Inflammatory macrophage treated with lipopolysaccharide for 1 hour (primary cell): ENCODE measurements at places on chromosomes 12 and 14.

GRCh38 chr14:74804219-74804825, 41.2 kb downstream of the YLPM1 start:
- no peak for DNase-seq

GRCh38 chr12:25959071-25959961, 834 bp downstream of the RASSF8 start:
- peak; percentile 57 for DNase-seq

DNA sequence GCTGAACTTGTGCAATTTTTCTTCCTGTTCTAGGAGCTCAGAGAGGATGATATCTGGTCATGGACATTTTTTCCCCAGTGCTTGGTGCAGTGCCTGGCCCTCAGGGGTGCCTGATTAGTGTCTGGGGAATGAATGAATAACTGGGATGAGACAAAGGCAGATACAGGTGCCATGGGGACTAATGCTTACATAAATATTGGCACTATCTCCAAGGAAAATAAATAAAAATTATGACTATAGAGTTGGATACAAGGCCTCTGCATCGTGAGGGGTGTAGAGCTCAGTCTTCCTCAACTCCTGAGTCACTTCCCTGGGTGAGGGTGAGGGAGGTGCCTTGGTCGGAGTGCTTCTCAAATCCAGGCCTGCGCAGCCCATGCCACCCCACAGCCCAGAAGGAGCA, 188.6 kb downstream of the KCNA5 start:
- no peak for DNase-seq

DNA sequence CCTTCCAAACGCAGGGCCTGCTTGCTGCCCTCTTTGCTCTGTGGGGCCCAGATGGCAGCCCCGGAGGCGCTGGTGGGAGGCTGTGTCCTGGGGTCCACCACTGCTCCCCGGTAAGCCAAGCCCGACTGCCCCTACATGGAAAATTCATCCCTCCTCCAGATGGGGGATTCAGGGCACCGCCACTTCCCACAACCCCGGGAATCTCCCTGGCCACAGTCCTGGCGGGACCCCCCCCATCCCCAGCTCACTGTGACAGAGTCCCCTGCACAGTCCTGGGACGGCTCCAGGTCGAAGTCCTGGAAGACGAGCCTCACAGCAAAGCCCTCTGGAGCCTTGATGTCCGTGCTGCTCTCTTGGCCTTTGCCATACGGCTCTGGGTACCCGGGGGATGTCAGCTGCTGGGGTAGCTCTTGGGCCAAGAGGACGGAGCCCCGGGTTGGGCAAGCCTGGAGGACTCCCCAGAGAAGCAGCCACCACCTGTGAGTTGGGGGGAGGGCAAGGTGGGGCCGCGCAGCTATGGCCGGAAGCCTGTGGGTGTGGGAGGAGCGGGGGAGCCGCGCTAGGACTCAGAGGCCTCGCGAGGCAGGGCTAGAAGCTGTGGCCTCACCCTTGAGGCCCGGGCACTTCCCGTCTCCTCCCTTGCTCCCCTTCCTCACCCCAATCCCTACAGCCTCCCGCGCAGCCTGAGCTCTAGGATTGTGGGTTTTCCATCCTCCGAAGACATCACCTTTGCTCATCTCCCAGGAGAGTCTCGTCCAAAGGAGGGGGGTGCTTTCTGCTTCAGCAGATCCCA, 815 bp downstream of the C1RL start:
- peak; percentile 44 for DNase-seq

DNA sequence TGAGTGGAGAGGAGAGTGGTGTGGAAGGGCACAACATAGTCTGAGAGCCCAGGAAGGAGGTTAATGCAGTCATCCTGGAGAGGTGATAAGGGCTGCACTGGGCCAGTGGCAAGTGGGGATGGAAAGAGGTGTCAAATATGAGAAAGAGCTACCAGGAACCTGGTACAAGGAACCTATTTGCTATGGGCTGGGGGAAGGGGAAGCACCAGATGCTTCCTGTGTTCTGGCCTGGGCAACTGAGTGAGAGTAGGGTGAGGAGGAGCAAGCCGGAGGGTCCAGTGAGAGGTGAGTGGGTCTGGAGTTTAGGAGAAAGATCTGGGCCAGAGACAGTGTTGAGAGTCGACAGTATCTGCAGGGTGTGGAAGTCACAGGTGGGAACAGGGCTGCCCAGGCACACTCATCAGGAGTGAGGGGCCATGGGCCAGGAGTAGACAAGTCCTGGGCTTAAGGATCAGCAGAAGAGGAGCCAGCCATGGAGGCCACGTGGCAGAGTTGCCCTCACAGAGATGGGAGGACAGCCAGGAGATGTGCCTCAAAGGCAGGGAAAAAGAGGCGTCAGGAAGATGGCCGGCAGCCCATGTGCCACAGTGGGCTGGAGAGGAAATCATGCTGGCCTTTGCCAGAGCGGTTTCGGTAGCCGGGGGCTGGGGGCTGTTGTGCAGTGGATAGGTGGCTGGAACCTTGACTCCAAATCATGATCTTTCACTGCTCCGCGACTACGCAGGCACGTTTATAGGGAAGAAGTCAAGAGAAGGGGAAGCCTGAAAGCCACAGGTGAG, 2.9 kb upstream of the AQP6 start:
- no peak for DNase-seq

- DNase-seq: no peak
These were observed 1402.0 kb upstream of the SEL1L start for GRCh38 chr14:82935691-82936090.

DNA sequence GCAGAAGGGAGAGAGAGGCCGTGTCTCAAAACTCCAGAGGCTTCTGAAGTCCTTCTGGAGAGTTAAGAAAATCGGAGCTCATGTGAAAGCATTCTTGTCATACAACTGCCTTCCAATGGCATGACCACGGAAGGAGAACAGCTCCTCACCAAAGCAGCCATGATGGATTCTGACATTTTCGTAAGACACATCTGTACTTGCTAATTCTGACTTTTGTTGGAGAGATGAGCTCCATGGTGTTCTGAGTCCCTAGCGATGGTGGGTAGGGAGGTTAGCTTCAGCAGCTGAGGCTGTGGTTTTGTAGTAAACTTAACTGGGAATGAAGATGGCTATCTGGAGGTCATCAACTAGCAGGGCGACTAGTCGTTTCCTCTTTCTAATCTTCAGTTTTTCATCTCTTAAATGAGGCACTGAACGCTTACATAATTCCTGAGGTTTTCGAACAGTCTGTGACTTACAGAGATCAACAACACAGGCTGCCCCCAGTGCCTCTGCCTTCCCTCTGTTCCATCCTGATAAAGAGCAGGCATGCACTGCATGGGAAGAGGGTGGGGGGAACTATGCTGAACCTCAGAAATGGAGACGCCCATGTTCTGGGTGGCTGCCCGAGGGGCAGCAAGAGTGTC, 28.6 kb upstream of the DICER1 start:
- peak; percentile 43 for DNase-seq

DNA sequence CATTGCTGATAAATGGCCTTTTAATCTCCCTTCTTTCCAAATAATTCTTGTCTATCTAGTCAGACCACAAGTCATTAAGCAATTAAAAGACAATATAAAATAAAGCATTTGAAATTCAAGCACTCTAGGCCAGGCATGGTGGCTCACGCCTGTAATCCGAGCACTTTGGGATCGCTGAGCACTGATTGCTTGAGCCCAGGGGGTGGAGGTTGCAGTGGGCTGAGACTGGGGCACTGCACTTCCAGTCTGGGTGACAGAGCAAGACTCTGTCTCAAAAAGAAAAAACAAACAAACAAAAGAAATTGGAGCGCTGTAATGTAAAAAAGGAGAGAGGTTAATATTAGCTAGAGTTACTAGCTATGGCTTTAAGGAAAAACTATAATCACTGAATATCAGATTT, 30.5 kb upstream of the CSRP2 start:
- no peak for DNase-seq

DNA sequence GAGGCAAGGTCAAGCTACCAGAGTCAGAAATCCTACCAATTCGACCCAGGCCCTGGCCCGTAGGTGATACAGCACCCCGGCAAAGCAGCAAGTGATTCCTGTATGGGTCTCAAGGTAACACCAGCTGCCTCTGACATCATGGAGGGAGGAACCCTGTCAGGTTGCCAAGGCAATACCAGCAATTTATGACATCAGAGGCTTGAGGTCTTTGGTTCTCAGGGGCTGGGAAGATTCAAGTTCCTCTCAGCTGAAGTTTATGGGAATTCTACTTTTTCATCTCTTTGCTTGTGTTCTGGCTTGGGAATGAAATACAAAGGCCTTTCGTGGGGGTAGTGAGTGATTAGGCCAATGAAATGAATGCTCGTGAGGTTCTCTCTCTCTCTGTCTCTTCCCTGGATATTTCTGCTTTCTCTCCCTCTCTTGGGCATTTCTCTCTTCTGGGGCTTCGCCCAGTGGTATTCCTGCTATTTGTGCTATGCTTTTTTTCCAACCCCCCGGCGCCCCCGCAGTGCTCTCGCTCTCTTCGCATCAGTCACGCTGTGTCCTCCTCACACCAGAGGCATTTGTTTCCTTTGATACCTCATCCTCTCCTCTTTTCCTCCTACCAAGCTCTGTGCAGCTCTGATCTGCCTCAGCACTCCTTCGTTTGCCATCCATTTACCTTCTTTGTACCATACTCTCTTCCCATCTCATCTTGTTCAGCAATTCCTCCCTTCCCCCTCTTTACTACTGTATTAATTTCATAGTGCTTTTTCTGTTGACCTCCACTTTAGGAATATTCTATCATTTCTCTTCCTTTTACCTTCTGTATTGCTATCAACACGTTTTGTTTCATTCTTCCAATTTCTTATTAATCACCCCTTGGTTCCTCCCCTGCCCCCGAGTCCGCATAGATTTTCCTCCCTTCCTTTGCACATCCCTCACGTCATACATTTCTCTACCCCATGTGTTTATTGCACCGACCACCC, 2.9 kb downstream of the ZFHX2 start:
- peak; percentile 44 for DNase-seq

DNA sequence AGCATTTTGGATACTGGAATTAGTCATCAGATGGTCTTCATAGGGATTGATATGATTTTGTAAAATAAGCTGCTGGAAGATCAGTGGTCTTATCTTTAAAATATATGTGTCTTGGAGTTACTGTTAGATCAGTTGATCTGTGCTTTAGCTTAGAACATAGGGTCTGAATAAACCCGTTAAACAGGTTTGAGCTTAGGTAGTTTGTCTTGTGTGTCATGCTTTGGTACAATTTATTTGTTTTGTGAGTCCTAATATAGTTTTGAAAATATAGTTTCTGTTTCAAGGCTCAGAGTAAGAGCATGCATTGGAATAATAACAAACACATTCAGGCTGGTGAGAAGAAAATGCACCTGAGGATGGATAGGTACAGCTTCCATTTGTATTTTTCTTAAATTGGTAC, 505.0 kb downstream of the SLC16A7 start:
- no peak for DNase-seq

DNA sequence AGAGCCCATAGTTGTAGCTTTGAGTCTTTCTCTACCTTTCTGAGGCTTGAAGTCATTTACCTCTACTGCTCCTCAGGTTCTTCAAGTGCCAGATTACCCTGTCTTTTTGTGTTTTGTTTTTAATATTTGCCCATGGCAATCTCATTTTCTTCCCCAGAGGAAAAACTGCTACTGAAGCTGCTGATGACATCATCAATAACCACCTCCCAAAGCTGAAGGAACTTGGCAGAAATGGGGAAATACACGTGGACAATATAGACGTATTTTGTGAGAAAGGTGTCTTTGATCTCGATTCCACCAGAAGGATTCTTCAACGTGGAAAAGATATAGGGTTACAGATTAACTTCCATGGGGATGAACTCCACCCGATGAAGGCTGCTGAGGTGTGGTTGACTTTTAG, 17.1 kb downstream of the AMDHD1 start:
- no peak for DNase-seq

GRCh38 chr12:53380794-53381730, 1.1 kb downstream of the SP1 start:
- DNase-seq: peak; percentile 71

DNA sequence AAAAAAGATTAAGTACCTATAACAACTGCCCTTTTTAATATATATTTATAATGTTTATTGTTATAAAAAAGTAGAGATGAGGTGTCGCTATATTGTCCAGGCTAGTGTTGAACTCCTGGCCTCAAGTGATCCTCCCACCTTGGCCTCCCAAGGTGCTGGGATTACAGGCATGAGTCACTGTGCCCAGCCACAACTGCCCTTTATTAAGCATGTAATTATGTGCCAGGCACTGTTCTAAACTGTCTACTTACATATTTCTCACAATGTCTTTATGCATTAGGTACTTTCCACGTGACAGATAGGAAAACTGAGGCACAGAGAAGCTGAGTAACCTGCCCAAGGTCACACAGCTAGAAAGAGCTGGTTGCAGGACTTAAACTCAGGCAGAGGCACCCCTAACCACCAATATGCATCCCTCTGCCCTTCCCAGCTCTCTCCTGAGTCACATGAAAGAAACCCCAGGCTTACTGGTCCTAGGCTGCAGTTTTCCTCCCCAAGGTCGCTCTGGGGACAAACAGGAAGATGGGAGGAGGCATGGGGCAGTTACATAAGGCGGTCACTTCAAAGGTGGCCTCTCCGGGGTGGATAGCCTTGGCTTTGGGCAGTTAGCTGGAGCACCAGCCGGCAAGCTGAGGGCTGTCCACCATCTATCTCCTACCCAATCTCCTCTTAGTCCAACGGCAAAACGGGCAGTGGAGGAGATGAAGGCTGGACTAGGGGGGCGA, 54.6 kb upstream of the TBX3 start:
- no peak for DNase-seq

DNA sequence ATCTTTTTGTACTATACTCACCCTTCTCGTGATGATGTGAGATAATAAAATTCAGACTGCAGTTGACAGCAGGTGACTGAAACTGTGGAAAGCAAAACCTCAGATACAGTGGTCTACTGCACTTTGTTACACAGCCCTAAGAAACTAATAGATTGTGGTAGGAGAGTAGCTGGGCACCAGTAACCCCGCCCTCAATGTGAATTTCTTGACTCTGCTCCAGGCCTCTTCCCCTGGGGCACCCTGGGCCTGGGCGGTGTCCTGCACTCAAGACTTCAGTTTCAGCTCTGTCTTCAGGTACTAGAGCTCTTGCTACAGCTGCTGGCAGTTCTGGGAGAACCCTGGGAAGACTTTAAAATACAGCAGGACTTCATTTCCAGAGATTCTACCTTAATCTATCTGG, 197.6 kb upstream of the AVPR1A start:
- no peak for DNase-seq

GRCh38 chr12:53198486-53199110, 8.5 kb downstream of the ITGB7 start:
- DNase-seq: no peak

DNA sequence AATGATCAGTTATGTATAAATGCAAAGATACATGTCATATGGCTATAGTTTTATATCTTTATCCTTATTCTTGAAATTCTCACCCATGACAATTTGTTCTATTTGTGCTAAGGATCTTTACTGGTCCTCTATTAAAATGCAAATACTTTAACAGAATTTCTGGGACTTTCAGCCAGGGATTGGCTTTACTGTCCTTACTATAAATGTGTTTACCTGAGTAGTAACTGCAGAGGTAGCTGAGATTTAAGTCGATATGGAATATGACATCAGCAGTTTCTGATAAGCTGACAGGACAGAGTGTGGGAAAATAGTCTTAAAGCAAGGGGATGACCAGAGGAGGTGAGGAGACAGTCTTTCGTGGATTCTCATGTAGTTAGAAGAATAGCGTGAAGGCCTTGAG, 206.4 kb downstream of the DIO2 start:
- no peak for DNase-seq
